ENCODE measurements at places on chromosomes 1 and 21.

DNA sequence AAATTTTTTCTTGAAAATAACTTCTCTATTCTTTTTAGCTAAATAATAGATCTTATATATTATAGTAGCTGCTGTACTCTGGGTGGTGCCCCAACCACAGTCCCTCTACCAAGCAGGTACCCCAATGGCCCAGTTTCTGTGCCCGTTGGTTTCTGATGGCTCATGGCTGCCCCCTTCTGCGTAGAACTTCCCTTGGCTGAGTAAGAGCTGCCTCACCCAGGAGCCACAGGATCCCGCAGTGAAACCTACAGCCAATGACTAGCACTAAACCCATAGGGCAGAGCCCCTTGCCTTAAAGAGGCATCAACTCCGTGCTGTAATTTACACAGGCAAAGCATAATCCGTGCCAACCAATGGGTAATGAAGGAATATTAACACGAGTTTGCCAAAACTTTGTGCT, 247.5 kb downstream of the USH2A start:
- no peak for DNase-seq

DNA sequence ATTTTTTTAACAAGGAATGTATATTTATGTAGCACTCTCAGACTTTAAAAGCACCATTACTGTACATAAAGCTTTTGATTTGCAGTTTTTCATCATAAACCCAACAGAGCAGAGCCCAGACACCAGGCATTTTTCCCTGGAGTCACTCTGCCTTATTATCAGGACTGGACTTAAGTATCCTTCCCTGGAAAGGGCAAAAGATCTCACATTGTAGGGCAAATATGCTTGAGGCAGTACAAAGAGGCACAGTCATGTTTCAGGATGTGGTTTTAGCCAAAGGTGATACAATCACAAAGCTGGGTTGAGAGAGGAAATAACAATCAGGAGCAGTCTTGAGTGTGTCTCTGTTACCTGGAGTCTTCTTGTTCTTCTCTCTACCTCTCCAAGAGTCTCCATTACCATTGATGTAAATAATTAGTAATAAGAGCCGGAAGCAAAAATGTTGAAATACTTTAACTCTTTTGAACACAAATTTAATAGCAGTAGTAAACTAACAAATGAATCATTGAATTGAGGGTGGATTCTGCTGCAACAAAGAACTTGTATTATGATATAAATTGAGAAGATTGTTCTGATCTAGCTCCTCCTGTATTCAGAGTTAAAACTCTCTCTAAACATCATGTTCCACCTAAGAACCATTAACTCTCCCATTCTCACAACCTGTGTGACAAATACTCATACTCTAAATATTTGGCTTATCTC, 160.5 kb downstream of the LTN1 start:
- DNase-seq = no peak

- DNase-seq = no peak
Measured at GRCh38 chr1:154843636-154844296, 26.3 kb downstream of the KCNN3 start.

GRCh38 chr1:202802998-202803932, 5.0 kb downstream of the KDM5B start:
- no peak for DNase-seq

DNA sequence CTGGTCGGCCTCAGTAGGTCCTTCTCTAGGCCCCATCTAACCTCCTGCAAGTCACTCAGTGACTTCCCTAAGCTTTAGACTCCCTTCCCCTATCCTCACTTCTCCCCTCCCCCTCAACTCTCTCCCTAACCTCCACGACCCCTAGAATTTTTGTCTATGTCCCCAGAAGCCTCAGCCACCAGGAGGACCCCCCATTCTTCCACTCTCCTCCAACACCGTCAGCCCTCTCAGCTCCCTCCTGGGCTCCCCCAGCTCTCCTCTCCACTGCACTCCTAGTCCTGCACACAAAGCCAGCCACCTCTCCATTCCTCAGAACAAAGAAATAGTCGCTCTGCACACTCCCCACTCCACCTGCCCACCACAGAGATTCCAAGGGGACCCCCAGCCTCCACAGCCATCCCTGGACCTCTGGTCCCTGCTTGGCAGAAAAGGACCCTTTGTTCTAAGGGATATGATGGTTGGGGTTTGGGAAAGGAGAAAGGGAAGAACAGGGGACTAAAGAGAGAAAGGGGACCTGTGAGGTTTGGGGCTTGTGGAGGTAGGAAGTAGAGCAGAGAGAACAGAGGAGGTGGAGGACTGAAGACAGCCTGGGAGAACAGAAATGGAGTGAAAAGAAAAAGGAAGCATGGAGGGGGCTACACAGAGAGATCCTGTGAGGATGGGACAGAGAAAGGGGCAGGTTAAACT, 2.8 kb downstream of the ARHGEF2 start:
- DNase-seq = no peak

DNA sequence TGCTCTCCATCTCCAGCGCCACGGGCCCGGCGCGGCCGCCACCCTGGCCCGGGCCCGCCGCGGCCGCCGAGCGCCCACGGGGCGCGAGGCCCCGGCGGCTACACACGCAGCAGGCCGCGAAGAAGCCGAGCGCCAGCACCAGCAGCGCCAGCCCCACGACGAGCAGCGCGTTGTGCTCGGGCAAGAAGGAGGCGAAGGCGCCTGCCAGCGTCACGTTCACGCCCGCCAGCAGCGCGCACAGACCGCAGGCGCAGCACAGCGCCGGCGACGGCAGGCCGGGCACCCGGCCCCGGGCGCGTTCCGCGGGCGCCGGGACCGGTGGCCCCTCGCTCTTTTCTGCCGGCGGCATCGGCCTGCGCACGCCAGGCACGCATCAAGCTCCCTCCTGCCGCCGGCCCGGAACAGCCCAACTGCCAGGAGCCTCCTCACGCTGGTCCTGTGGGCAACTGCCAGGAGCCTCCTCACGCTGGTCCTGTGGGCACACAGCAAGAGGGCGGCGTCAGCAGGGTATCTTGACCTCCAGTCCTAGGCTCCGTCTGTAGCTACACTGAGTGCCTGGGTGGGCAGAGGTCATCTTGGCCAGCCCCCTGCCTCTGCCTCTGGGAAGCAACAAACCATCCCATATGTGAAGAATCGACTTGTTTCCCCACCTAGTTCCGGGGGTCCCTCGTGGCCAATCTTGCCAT, 18.1 kb downstream of the KNCN start:
- no peak for DNase-seq

GRCh38 chr1:246923900-246924299, 7.8 kb downstream of the AHCTF1 start:
- no peak for DNase-seq

GRCh38 chr1:82755671-82756070, 954.9 kb downstream of the ADGRL2 start:
- DNase-seq = no peak

- no peak for DNase-seq
Measured at GRCh38 chr1:161198194-161198896, 509 bp downstream of the ADAMTS4 start.

GRCh38 chr1:217563179-217563578, 67.7 kb downstream of the GPATCH2 start:
- no peak for DNase-seq

DNA sequence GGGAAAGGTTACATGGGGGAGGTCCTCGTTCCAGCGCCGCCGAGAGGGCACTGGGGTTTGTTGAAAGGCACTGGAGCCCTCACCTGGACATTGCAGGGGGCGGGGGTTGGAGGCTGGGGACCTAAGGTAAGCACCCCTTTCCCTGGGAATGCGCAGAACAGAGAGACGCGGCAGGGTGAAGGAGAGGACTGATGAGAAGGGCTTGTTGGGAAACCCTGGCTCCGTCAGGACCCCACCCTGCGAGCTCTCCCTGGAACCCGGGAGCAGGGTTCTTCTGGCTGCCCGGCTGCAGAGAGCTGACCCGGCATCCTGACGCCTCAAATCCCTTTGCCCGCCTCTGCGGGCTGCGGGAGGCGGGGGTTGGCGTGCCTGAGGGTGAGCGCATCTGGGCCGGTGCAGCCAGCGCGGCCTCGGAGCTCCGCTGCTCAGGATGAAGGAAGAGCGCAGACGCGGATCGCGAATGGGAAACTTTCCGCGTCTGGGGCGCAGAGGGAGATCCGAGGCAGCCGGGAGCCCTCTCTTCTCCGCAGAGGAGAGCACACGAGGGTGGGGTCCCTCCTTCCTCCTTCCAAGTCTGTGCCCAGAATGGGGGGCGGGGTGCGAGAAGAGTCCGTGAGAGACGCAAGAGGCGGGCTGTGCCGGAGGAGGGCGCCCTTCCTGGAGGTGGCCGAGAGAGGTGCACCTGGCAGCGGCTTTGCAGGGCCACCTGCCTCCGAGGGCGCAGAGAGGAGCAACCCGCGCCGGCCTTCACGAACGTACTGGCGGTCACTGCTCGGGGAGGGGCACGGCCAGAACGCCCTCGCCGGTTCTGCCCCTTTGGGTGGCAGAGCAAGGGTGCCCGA, 2.4 kb downstream of the IGSF21 start:
- DNase-seq = no peak

DNA sequence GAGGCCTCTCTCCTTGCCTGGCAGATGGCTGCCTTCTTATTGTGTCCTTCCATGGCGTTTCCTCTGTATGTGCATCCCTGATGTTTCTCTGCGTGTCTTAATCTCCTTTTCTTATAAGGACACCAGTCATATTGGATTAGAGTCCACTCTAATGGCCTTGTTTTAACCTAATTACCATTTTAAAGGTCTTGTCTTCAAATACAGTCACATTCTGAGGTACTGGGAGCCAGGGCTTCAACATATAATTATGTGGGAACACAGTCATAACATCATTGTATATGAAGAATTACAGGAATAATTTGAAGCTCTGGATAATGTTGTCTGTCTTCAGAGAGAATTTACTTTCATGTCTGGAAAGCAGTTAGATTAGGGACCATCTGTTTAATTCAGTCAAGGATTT, 56.4 kb upstream of the PTGFR start:
- DNase-seq = no peak

DNA sequence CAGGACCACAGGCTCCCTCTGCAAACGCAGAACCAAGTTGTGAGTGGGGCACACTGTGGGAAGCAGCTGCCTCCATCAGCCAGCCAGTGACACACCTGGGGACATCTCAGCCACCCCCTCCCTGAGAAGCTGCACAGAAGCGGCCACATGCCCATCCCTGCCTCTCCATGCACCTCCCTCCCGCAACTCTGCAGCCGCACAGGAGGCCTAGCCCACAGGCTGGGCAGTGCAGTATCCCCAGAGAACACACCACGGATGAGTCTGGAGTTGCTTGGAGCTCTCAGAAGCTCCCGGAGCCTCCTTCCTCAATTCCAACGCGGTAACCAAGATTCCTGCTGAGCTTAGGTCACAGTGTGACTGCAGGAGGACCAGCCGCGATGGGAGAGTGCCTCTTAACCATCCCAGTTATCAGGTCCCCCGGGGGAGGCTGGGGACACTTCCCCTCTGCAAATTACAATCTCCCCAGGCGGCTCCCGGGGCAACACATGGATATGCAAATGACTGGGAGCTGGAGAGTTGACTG, 1.2 kb upstream of the WNT3A start:
- no peak for DNase-seq

DNA sequence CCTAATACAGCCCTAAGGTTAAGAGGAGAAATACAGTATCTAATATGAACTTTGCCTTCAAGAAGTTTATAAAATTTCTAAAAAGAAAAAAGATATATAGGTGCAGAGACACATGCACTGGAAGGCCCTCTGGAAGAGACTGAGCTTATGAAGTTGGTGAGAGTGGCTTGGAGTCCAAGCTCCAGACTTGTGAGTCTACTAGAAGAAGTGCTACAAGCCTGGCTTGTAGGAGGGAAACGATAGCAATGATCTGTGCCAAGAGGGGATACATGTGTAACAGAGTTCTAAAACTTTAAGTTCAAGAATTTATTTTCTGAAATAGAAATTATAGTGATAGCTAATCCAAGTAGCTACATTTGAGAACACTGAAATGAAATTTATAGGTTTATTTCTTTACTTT, 213.0 kb downstream of the PATJ start:
- no peak for DNase-seq

DNA sequence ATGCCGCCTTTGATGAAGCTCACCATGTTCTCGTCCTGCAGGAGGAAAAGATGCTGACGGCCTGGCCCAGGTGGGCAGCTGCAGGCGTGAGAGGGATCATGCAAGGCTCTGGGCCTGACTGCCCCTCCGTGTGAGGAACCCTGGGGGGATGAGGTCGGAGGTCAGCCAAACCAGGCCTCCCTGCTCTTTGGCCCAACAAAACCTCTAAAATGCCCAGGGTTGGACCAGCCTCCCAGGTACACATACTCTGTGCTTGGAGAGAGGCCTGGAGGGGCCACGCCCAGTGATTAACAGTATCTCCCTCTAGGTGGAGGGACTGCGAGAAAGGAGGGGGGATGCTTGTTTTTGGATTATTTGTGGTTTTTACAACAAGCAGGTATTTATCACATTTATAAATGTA, 21.1 kb downstream of the TTC39A start:
- no peak for DNase-seq

Measured in AG09319 (cell line).